ENCODE measurements at places on chromosomes 1 and 21. TPM values are rescaled to one million over a fixed set of nuclear protein-coding genes. Genes with fewer than 3 reads are reported as not detected.

HYI gene
- total RNA-seq = 26.3 TPM

DNA sequence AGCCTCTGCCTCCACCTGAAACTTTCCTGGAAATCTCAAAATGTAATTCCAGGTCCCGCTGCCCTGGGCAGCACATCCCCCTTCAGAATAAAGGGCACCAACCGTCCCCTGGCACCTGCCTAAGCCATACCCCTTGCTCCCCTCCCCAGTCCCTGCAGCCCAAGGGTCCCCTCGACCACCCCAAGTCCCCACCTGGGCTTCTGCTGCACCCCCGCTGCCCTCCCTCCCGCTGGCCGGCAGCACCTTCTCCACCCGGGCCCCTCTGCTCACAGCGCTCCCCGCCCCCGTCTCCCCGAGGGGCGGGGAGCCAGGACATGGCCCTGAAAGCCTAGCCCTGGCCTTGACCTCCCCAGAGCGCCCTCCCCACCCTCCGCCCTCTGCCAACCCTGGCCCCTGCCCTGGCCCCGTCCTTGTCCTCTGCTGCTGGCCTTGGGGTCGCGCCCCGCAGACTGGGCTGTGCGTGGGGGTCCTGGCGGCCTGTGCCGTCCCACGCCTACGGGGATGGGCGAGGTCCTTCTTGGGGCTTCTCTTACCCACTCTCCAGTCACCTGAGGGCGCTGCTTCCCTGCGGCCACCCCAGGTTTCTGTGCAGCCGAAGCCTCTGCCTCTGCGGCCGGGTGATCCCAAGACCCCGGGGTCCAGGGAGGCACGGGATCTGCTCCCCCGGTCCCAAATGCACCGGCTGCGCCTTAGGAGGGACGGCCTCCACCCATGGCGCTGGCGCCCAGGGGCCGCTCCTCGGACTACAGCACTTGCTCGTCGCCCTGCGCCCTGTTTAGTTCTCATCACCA, 41.7 kb downstream of the WDR4 start:
- DNase-seq = no peak

DNA sequence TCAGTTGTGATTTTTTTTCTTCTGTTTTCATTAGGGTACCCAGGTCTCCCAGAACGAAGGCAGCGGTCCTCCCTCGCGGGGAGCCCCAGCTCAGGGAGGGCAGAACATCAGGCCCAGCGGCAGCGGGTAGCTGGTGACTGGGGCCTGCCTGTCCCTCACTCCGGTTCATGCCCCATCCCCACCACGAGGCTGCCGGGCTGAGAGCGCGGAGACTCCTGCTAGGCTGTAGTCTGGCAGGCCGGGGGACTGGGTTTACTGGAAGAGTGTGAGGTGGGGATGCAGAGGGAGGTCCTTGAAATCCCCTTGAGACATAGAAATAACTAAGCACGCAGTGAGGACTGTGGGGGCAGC, 10.5 kb downstream of the BRINP2 start:
- DNase-seq = no peak

MFAP2 gene
- not detected for total RNA-seq

DNA sequence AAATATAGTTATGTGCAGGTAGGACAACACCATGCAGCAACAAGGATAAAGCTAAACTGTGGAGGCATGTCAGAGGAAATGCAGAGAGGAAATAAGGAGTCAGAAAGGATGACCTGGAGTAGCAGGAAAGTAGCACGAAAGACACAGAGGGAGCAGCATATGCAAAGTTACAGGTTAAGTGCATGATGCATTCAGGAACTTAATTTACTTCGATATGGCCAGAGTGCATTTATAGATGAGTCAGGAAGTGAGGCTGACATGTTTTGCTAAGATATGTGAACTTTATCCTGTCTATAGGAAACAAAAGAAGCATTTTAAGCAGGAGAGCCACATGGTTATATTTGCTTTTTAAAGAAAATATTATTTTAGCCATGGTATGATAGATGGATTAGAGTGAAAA, 15.4 kb upstream of the MUTYH start:
- no peak for DNase-seq

SIM2 gene
- total RNA-seq = 0.84 TPM

DNA sequence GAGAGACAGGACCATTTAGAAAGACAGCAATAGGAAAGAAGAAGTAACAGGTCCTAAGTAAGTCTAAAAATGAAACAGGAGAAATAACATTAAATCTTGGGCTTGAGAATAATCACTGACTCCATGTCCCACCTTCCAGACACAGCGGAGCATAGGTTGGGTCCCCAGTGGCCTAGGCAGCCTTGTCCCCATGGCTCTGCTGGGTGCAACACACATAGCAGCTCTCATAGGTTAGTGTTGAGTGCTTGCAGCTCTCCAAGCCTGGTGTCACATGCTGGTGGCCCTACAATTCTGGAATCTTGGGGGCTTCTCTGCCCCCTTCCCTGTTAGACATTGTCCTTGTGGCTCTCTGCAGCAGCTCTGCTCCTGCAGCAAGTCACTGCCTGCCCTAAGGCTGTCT, 952.8 kb upstream of the ADGRL2 start:
- DNase-seq = no peak

SPRR5 gene
- not detected for total RNA-seq

- no peak for DNase-seq
Measured at GRCh38 chr1:121417325-121417923, 232.6 kb downstream of the SRGAP2C start.

RGS16 gene
- total RNA-seq = 36.0 TPM

DNA sequence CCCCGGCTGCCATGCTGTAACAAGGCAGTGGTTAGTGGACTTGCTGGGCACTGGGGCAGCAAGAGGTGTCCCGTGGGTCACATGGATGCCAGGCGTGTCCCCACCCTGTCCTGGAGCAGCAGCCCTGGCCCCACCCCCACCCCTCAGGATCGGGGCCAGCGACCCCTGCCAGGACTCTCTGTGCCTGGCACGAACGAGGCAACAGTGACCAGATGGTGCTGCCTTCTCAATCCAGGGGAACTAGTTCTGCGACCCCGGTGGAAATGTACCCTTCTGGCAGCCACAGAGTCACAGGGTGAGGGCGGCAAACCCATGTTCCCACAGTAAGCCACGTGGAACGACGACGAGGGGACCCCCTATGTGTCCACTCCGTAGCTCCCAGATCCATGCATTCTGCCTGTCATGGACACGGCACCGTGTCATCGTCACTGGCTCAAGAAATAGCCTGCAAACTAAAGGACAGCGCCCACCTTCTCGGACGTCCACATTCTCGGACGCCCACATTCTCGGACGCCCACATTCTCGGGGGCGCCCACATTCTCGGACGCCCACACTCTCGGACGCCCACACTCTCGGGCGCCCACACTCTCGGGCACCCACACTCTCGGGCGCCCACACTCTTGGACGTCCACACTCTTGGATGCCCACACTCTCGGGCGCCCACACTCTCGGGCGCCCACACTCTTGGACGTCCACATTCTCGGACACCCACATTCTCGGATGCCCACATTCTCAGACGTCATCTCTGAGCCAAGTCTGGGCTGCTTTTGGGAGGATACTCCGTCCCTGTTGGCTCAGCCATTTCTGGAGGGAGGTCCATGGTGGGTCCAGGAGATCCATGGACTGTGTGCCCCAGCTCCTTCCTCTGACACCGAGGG, 19.6 kb upstream of the ACTRT2 start:
- no peak for DNase-seq
